ENCODE measurements at places on chromosomes 5 and 9. TPM values are rescaled to one million over a fixed set of nuclear protein-coding genes. Genes with fewer than 3 reads are reported as not detected.

Gene ZNF346
- total RNA-seq: 6.7 TPM

Gene NMUR2
- total RNA-seq: not detected

Gene MTREX
- total RNA-seq: 42.2 TPM

Gene PCA3
- total RNA-seq: not detected

Gene CATSPER3
- total RNA-seq: 0.40 TPM

Gene BHMT2
- total RNA-seq: 0.72 TPM

Gene DMRT3
- total RNA-seq: not detected

Gene SH3PXD2B
- total RNA-seq: 16.5 TPM

Gene SEMA6A
- 6.1 TPM for total RNA-seq

Gene CBY3
- total RNA-seq: not detected

Gene NR5A1
- total RNA-seq: not detected

Gene CTSV
- 5.7 TPM for total RNA-seq
